ENCODE measurements at places on chromosomes 3 and 15.

DNA sequence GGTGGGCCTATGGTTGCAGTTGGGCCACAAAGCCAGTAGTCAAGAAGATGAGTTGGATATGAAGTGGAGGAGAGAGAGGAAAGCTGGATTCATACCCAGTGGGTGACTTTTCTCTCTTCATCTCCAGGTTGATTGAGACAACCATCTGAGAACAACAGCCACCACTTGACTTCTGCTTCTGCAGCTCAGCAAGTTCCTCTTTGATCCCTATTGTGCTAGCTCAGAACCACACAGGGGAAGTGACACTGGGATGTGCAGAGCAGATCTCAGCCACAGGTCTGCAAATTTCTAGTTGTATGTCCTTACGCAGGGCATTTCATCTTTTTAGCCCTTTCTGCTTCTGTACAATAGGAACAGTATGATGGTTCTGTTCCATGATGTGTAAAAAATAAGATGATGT, 459.2 kb upstream of the ARRDC4 start:
- DNase-seq: no peak

- DNase-seq: no peak
Measured at GRCh38 chr15:36598529-36599177, 19.2 kb downstream of the CDIN1 start.

DNA sequence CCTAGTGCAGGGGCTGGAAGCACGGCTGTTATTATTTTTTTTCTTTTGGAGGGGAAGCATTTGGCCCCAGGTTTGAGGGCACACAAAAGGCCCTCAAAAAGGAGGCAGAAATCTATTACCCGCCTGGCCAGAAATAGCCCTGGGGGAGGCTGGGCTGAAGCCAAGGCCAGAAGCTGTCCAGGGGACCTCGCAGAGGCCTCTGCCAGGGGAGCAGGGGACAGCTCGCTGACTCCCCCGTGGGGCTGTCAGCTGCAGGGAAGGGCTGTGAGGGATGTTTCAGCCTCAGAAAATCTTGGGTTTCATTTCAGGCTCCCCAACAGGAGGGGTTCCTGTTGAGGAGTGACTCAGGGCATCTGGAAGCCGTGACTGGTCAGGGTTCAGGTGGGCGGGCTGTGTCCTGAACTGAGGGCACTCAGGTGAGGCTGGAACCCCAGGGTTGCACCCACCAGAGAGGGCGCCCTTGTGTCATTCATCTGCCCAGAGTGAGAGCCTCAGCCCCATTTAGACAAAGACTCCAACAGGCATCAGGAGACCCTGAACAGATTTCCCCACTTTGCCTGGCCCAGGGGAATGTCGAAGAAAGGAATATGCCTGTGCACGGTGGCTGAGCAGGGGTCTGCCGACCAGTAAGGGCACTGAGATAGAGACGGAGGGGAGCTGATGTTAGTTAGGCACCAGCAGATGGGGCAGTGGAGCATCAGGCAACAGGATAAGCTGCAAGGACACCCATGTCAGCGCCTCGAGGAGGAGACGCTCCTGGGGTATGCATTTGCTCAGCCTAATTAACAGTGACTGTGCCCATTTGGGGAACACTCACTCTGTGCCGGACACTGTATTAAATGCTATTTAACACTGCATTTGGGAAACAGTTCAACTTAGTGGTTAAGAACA, 43.5 kb upstream of the SLC6A11 start:
- DNase-seq: peak; percentile 6

DNA sequence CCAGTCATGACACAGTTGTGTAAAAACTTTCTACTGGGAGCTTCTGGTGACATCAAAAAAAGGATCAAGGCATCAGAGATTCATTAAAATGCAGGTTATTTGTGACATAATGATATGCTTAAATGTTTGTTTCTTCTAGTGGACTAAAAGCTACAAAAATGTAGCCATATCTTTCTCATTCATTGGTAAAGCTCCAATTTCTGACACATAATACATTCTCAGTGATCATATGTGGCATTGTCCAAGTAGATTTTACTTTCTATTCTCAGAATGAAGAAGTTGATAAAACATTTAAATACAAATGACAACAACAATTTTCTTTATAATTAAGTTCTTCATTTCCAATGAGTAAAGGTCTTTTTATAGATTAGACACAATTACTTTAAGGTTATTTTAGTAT, 71.0 kb upstream of the ARHGEF26 start:
- no peak for DNase-seq

DNA sequence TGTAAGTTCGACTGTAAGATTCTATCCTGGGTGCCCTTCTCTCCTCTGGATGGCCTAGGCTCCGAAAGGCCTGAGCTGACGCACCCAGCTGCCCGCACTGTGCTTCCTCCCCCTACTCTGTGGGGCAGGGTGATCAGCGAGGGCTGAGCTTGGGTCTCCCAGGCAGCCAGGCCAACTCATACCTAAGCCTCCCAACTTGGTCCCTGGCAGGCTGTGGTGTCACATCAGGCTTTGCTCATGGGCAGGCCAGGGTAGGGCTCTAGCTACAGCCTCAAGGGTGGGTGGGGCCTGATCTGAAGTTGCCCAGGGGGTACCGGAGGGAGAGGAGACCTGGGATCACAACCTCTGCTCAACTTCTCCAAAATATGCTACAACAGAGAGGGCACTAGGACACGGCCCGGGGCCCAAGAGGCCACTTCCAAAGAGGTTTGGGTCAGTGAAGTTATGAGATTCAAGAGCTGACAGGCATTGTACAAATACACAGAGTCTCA, 123.1 kb downstream of the ADCY5 start:
- DNase-seq: no peak

- no peak for DNase-seq
Measured at GRCh38 chr3:110618512-110619226, 452.9 kb upstream of the NECTIN3 start.

DNA sequence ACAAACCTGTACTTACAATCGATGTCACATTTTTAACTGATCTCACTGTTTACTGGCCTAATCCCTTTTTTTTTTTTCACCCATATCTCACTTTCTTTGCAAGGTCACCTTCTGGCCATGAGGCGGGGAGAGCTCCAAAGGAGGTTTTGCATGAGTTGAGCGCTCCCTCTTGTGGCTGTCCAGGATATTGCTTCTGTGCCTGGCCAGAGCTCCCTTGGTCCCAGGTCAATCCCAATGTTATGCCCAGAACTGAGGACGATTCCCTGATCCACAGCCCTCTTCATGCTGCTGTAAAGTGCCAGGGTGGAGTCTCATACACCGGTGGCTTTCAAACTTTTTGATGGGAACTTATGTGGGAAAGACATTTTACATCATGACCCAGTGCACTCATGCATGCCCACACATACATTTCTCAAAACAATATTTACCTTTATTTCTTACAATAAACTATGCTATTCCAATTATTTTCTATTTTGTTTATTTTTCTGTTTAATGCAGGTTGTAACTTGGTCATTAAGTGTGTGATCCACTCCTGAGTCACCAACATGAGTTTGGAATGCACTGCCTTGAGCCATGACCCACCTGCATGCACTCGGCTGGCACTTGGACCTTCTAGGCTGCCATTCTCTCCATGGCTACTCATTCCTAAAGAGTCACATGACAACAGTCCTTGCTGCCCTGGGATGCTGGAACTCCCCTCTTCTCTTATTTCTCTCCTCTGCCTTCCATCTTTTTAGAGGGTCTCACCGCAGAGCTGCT, 9.6 kb upstream of the SST start:
- DNase-seq: peak; percentile 87

DNA sequence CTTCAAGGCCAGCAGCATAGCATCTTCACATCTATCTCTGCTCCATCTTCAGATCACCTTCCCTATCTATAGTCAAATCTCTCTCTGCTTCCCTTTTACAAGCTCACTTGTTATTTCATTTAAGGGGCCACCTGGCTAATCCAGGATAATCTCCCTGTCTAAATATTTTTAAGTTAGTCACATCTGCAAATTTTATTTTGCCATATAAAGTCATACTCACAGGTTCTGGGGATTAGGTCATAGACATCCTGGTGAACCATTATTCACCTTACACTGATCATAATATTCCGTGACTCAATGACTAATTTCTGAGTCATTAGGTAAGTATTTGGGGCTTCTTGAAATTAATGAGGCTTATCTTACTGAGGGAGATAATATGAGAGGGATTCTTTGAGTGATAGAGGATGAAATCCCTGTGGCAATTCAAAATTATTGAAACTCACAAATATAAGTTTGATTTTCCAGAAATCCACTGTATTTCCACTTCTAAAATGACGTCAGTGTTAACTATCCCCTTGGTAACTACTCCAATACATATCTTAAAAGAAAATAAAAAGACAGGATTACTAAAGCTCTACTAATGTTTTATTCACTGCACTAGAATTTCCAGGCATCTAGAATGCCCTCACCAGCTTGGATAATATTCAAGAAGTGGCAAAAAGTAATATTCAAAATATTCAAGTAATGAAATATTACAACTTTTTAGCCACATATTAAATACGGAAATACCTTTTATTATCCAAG, 93.7 kb upstream of the RBMS3 start:
- DNase-seq: no peak

DNA sequence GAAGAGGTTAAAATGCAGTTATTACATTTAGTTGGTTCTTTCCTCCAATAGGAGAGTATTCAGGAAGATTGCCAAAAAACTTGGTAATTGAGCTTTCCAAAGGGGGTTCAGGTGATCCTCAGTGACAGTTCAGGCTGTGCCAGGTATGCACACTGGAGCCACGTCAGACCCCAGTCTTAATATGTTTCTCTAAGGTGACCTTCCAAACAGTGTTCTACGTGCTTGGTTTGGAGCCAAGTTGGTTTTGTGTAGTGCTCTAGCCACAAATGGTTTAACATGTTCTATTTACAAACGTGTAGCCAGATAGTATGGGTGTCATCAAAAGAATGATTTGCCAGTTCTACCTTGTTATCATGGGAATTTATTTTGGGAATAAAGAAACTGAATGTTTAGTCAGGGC, 21.0 kb downstream of the CTDSPL start:
- no peak for DNase-seq

GRCh38 chr3:22659651-22660475, 543.3 kb upstream of the UBE2E2 start:
- DNase-seq: no peak

DNA sequence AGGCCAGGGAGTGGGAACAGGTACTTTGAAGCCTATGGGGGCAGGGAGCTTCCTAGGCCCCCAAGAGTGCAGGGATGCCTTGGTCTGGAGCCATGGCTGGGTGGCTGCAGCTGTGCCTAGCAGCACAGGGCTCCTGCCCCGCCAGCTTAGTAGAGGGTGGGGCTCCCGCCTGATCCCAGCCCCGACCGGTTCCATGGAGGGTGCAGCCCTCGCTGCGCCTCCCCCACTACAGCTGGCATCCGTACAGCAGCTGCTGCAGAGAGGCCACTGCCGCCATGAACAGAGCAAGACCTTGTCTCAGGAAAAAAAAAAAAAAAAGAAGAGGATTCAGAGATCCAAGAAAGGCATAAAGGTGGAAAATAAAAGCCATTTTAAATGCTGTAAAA, 277.2 kb downstream of the UBE2E2 start:
- no peak for DNase-seq

GRCh38 chr3:45964139-45964538, 20.9 kb downstream of the CXCR6 start:
- DNase-seq: no peak

GRCh38 chr3:120894316-120895057, 13.5 kb upstream of the STXBP5L start:
- peak; percentile 93 for DNase-seq

- peak; percentile 35 for DNase-seq
Measured at GRCh38 chr15:25783607-25784540, 79.3 kb downstream of the ATP10A start.

DNA sequence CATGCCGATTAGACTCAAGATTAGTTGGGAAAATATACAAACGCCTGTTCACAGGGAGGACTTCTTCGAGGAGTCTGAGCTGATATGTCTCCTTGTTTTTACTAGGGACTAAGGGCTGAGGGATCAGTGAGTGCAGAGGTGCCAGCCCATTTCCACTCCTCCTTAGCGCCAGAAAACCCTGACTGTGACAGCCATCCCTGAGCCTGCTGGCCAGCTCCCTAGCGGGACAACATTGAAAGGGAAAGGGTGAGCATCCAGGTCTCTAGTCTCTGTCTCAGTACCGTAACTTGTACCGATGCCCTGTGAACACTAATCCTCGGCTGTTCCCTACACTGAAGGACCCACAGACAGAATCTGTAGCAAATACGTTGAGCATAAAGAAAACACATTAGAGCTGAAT, 243.4 kb downstream of the WNT5A start:
- no peak for DNase-seq

GRCh38 chr3:122975924-122976293, 51.7 kb downstream of the SEMA5B start:
- DNase-seq: no peak

DNA sequence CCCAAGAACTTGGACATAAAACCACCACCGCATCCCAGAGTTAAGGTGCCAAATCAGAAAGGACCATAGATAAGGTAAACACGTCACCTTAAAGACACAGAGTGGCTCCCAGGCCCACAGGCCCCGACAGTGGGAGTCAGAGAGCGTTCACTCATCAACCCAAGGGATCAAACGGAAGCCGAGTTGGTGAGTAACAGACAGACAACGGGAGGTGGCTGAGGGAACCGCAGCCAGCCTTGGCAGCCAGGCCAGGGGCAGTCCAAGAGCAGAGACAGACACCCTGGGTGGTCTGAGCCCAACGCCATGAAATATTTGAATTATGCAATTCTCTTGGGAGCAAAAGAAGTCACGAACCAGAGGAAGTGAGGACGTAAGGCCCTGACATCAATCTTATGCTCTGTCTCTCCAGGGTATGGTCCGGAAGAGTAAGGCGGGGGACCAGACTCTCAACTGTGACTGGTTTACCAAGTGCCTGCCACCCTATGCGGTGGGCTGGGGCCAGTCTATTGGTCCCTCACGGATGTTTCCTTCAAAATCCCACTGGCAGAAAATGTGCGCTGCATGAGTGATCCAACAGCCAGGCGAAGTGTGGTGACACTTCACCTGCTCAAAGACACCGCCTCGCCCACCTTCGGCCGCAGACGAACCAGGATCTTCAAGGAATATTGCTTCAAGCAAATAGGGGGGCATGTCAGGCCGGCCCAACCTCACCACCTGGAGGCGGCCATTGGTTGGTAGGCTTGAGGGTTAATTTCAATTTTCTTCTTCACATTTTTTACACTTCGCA, 34.3 kb downstream of the TMEM44 start:
- DNase-seq: no peak

- DNase-seq: no peak
Measured at GRCh38 chr3:128203169-128203568, 49.9 kb downstream of the EEFSEC start.

DNA sequence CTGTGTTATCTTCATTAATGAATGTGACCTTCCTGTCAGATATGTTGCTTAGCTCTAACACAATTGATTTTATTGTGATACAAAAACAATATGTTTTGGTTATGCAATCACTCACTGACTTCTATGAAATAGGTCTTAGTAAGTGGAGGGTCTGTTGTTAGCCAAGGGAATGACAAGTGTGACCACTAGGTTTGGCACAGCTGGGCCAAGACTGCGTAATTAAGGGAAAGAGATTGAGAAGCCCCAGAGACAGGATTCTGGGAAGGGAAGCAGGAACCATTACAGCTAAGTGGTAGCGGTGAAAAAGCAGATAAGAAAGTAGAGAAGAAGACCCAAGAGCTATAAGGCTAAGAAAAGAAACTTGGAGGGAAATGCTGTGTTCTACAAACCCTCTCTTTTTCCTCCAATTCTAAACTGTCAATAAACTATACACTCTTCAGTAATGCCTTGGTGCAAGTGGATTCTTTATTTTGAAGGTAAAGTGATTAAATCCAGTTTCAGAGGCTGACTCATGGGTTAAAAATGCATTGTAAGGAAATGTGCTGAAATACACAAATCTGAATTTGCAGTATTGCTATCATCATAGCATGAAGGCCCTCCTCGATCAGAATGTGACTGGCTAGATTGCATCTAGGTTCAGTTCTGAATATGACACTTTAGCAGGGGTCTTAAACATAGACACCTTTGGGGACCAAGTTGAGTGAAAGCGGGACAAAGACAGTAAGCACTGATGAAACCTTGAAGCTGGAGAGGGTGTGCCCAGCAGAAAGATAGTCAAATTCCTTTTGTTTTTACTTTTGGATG, 26.1 kb downstream of the KCNMB2 start:
- no peak for DNase-seq
